ENCODE measurements at places on chromosomes 5 and 9.
A peak's percentile ranks its signal among the peaks of the same experiment; 100 is the strongest.

GRCh38 chr5:169347786-169348185 is 46.8 kb upstream of the SLIT3 start:
- DNase-seq, result no peak

- no peak for DNase-seq
These were observed 189.0 kb downstream of the SEC61B start for GRCh38 chr9:99411068-99411467.

GRCh38 chr9:3027210-3027609 is 183.3 kb upstream of the PUM3 start:
- no peak for DNase-seq

- DNase-seq, result no peak
These were observed 4.6 kb upstream of the DND1 start for GRCh38 chr5:140677947-140678346.

GRCh38 chr5:114223866-114224265 is 138.0 kb upstream of the KCNN2 start:
- no peak for DNase-seq

GRCh38 chr9:87630266-87630665 is 95.7 kb upstream of the CTSL start:
- no peak for DNase-seq

DNA sequence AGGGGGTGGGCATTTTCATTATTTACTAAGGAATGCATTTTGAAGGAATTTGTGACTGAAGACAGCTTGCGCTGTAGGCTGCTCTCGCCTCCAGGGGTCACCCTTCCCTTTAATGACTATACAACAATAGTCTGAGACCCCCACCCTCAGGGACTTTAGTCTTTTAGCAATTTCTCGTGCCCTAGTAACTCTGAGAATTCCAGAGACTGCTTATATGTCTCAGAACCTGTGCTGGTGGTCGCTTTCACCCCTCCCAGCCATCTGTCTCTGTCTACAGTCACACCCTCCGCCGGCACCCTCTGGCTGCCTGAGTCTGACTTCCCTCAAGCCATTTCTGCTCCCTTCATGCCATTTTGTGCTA is 671.4 kb downstream of the NR2F1-AS1 start:
- DNase-seq, result no peak

- no peak for DNase-seq
These were observed 38.4 kb upstream of the ORM1 start for GRCh38 chr9:114284316-114285060.

GRCh38 chr9:90925581-90926257 is 124.1 kb downstream of the SYK start:
- DNase-seq, result no peak

DNA sequence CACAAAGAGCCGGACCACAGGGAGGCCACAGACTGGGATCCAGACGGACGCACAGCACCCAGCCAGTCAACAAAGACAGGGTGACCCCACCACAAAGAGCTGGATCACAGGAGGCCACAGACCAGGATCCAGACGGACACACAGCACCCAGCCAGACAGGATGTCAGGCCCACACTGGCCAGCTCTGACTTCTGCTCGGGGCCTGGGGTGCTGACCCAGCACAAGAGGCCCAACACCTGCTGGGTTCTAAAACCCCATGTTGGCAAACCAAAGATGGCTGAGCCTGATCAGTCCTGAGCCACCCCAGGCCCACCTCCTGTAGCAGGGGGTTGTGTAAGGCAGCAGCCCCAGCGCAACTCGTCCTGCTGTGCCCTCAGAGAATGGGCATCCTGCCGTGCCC is 5.2 kb upstream of the DPH7 start:
- no peak for DNase-seq

DNA sequence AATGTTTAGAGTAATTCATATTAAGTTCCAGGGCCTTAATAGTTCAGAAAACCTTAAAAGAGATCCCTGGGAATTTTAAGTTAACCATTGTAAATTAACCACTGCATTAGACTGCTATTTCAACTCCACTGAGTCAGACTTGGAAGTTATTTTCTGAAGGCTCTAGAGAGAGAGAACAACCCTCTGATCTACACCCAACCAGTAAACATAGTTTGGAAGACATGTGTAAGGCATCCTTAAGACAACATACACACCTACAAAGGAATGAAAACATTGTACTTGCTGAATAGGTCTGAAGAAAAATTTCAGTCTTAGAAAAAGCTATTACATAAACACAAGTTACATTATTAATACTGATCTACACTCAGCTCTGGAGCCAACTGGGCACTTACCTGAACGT is 158.2 kb upstream of the FST start:
- no peak for DNase-seq

DNA sequence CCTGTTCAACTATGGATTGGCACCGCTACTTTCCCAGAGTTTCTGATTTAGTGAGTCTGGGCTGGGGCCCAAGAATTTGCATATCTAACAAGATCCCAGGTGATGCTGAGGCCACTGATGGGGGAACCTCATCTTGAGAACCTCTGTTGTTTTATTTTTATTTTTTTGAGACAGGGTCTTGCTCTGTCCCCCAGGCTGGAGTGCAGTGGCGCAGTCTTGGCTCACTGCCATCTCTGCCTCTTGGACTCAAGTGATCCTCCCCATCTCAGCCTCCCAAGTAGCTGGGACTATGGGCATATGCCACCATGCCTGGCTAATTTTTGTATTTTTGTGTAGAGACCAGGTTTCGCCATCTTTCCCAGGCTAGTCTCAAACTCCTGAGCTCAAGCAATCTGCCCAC is 35.7 kb downstream of the LMX1B start:
- DNase-seq, result no peak

GRCh38 chr9:127561491-127562278 is 50.4 kb upstream of the STXBP1 start:
- peak; percentile 65 for DNase-seq

- no peak for DNase-seq
These were observed 52.8 kb downstream of the ATP10B start for GRCh38 chr5:160799184-160799583.

DNA sequence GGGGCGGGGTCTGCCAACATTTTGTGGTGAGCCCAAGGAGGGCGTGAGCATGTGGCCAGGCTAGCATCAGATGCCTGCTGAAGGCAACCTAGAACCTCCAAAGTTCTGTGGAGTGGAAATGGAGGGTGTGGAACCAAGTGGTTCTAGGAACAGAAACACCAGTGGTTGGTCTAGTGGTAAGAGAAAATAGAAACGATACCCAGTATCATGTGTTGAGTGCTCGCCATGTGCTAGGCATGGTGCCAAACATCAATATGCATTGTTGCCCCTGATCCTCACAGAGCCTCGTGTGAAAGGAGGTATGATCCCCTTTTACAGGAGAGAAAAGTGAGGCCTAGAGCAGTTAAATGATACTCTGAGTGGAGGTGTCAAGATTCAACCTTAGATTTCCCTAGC is 31.5 kb upstream of the MVB12B start:
- DNase-seq, result no peak

DNA sequence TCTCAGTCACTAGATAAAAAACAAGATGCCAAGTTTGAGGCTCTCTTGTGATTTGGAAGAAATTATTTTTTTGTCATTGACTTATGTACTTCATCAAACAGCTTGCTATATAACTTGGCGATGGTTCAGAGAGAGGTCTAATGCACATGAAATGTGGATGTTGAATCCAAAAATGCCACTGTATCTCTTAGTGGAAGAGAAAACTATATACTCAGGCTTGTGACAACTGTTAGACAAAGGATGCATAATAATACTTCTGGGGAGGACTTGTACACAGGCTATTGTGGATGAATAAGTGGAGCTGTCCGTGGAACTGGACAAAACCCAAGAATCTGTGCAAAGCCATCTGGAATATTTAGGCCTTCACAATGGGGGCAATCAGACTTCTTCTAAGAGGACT is 162.9 kb upstream of the NMUR2 start:
- no peak for DNase-seq

- no peak for DNase-seq
These were observed 17.1 kb upstream of the NRARP start for GRCh38 chr9:137319011-137319738.

All from GOT3 (cell line).